ENCODE measurements at places on chromosomes 3 and 15.

DNA sequence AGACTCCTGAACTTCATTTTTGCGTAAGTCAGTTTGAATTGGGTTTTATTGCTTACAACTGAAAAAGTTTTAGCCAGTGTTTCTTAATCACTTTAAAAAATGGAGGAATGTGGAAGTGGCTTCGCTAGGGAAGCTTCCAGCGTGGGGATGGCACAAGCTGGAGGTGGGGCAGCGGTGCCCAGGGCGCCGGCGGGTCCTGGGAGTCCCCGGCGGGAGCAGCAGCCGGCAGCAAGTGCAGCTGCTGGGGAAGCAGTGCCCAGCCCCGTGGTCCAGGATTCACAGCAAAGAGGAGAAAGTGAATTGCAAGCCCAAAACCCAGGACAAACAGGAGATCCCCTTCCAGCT lies 301.8 kb upstream of the PROK2 start:
- no peak for DNase-seq

- DNase-seq: no peak
Observed at GRCh38 chr3:45659661-45660566, 29.3 kb upstream of the SACM1L start.

- no peak for DNase-seq
Observed at GRCh38 chr3:150439657-150440056, 31.6 kb downstream of the TSC22D2 start.

DNA sequence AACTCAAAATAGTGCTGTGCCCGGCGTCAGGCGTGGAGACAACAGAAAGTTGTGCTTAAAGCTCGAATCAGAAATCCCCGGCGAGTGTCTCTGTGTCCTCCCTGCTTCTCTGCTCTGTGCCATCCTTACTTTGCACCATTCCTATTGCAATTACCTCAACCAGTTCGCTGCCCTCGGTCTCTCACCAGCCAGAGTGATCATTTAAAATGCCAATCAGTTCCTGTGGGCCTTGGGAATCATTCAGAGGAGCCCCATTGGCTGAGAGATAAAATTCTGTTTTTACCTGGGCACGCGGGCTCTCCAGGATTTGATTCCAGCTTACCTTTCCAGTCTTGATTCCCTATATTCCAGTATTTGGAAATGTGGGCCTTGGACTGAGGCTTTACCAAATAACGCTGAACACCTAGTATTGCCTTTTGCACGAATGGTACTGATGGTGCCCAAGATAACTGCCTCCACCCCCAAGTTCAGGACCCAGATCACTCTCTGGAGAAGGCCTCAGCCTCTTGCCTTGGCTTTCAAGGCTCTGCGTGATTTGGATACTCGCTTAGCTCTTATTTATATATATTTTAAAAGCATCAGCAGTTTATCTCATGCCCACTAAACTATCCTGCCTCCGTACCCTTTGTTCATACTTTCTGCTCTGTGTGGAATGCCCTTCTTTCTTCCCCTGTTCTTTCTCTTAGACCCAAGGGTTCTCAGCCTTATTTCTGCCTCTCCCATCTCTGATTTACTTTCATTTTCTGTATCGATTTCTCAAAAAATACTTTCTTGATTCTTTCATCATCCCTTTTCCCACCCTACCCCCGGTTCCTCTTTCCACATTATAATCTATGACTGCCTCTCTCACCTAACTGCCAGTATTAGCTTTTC lies 863 bp downstream of the PSMA4 start:
- no peak for DNase-seq

- DNase-seq: no peak
Observed at GRCh38 chr15:70833861-70834765, 19.8 kb downstream of the LARP6 start.
